ENCODE measurements at places on chromosomes 5 and 9.

DNA sequence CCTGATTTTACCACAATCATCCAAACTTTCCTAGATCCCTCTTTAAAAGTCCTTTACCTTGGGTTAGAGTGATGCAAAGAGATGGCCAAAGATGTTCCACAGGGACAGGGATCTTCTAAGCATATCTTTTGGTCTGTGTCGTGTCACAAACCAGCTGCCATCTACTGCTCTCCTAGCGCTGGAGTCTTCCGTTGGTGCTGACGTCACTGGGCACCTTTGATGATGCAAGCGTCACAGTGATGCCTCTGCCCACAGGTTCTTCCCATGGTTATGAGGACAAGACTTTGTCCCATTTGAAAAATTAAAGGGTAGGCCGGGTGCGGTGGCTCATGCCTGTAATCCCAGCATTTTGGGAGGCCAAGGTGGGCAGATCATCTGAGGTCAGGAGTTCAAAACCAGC is 1.7 kb upstream of the GLT6D1 start:
- ATAC-seq = no peak

DNA sequence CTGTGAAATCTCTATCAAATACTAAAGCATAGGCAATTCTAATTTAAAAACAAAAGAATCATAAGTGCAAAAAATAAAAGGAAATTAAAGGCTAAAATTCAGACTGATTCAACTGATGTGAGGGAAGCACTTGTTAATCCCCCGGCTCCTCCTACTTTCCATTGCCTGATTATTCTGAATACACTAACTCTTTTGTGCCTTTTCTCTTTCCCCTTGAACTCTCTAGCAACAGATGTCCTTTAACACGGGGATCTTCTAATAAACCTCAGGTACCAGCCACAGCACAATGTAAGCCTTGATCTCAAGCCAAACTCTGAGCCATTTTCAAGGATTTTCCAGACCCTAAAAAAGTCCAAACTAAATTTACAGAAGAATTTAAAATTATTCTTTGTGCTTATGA is 61.5 kb downstream of the KCNV2 start:
- no peak for ATAC-seq

GRCh38 chr5:123000731-123001130 is 35.8 kb downstream of the PPIC start:
- ATAC-seq = no peak

- peak; percentile 9 for ATAC-seq
These were observed 33.9 kb downstream of the SH3PXD2B start for GRCh38 chr5:172420235-172420939.

GRCh38 chr9:72891043-72891442 is 61.8 kb downstream of the ALDH1A1 start:
- no peak for ATAC-seq

DNA sequence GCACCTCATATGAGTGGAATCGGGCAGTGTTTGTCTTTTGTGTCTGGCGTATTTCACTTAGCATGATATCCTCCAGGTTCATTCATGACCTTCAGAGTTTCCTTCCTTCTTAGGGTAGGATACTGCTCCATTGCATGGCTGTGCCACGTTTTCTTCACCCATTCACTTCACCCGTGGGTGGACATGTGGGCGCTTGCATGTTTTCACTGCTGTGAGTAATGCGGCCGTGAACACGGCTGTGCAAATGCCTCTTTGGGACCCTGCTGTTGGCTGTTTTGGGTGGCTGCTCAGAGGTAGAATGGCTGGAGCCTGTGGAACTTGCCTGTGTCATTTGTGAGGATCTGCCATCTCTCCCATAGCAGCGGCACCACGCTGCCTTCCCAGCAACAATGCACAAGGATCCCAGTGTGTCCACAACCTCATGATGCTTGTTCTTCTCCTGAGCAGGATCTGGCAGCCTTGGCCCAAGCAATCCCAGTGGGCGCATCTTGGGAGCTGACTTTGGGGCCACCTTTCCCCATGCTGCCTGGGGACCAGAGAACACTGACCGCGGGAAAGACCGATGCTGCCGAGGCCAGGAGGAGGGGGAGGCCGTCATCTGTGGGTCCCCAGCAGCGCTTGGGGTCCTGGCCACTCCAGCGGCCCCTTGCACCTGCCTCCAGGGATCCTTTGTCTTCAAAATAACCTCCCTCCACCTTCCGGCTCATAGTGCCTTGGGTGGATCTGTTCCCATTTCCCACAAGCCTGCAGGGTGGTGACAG is 2.3 kb upstream of the SCGB3A1 start:
- no peak for ATAC-seq

DNA sequence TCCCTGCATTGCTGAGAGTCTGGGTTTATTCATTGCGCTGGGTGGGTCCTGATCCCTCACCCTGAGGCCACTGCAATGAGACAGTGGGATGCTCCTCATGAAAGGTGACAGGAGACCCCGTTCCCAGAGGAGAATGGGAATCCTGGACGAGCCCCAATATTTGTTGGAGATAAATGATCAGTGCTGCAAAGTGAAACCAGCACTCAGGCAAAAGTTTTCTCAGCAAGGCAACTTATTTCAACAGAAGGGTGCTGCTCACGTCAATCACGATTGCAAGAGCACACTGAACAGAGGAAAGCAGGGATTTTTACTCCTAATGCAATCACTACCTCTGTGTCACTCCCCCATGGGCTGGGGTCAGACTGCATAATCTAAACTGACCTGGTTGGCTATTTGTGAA is 110.2 kb upstream of the MAMDC2 start:
- no peak for ATAC-seq

GRCh38 chr5:157924931-157925729 is 66.2 kb upstream of the CLINT1 start:
- no peak for ATAC-seq

GRCh38 chr5:1789834-1790471 is 9.7 kb downstream of the MRPL36 start:
- peak; percentile 21 for ATAC-seq

DNA sequence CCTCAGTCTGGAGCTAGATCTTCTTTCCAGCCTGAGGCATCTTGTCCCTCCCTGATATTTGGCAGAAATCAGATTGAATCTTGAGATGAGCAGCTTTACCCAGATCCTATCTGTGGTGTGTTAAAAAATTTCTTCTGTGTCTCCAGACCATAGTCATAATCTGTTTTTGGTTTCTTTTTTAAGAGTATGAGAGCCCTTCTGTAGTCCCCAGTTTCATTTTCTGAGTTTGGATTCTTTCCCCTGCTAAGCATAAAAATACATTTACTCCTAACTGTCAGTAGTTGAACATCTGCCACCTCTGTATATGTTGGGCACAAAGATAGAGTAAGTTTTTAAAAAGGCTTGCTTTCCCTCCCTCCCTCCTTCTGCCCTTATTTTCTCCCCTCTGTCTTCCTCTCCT is 137.7 kb downstream of the CNTLN start:
- ATAC-seq = no peak

DNA sequence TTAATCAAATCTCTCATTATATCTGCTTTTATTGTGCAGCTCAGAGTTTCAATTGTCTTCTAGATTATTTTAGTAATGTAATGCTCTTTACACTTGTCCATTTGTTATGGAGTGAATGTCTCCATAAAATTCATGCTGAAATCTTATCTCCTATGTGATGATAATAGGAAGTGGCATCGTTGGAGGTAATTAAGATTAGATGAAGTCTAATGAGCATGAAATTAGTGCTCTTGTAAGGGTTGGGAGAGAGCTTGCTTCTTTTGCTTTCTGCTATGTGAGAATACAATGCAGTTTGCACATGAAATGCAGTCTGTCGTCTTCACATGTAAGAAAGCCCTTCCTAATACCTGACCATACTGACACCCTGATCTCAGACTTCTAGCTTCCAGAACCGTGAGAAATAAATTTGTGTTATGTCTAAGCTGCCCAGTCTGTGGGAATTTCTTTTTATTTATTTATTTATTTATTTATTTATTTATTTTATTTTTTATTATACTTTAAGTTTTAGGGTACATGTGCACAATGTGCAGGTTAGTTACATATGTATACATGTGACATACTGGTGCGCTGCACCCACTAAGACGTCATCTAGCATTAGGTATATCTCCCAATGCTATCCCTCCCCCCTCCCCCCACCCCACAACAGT is 1399.2 kb upstream of the CDH6 start:
- ATAC-seq = no peak

GRCh38 chr5:93251347-93251746 is 329.7 kb downstream of the NR2F1-AS1 start:
- no peak for ATAC-seq

- no peak for ATAC-seq
These were observed 58.6 kb downstream of the BARX1 start for GRCh38 chr9:93896496-93897033.

DNA sequence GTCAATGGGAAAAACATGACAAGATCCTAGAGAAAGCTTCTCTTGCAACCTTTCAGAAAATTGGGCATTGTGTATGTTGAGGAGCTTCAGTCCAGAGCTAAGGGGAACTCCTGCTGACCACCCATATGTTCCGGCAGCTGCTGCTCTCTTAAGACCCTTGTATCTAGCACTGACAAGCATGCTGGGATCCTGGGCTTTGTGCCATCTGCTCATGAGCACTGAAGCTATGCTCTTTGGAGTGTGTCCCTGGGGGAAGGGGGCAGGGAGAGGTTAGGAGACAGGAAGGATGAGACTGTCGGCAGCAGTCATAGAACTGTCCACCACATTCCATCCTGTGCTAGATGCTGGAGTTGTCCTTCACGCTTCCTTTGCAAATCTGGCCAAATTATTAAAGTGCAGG is 109.3 kb downstream of the JAKMIP2 start:
- ATAC-seq = no peak

GRCh38 chr5:73448463-73449136 is at the start of gene FOXD1:
TSS of gene FOXD1 (minus strand) at chr5:73448777. CDS start at chr5:73448362, 415 bp downstream.
- ATAC-seq = peak; percentile 83

DNA sequence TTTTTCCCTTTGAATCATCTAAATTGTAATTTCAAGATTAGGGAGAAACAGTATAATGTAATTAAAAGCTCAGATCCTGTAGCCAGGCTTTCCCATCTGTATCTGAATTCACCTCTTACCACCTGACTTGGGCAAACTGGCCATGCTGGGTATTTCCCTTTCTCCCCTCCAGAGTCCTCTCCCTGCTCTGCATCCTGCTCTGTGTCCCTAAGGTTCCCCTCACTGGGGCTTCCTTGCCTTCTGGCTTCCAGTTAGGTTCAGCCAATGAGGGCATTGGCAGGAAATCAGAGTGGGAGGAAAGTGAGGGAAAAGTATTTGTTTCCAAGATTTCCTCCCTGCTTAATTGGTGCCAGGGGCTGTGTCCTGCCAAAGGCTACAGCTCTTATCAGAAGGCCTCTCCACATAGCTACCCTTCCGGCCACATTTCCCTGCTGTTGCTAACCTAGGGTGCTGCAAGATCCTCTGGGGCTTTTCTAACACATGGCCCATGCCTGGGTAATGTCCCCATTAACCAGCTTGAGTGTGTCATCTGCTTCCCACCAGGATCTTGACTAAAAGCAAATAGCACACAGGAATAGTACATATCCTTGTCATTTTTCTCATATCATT is 51.0 kb upstream of the MPDZ start:
- ATAC-seq = no peak

DNA sequence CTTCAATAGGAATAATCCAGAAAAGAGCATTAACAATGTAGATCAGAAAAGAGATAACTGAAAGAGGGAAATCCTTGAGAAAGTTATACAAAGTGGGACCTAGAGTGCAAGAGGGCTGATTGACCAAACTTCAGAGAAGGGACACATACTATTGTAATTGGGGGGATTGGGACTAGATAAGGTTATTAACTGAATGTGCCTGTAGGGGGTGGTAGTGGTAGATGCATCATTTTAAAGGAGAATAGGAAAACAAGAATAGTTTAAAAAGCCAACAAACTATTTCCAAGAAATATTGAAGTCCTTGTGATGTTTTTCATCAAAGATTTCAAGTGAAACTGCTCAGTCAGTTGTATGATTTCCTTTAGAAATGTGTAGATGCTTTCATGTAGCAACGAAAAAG is 468.5 kb downstream of the TAF11L14 start:
- ATAC-seq = no peak

DNA sequence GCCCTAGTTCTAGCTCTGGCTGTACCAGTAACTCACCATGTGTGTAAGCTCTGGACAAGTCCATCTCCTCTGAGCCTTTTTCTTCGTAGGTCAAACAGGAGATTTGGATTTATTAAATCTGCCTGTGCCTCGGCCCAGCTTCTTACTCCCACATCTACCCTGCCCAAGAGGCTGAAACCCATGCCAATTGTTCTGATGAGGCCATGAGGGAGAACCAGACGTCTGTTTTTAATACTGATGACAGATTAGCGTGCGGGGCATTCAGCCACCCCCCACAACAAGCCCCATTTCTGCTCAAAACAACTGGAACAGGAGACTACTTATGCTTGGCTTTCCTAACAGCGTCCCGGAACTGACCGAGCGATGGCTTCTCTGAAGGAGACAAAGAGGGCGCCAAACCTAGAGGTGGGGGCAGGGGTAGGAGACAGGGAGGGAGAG is 81.2 kb upstream of the TRIM32 start:
- no peak for ATAC-seq

- no peak for ATAC-seq
These were observed 46.7 kb downstream of the ZNF354A start for GRCh38 chr5:178683783-178684182.

- no peak for ATAC-seq
These were observed 5.3 kb downstream of the LHX3 start for GRCh38 chr9:136199391-136200288.

DNA sequence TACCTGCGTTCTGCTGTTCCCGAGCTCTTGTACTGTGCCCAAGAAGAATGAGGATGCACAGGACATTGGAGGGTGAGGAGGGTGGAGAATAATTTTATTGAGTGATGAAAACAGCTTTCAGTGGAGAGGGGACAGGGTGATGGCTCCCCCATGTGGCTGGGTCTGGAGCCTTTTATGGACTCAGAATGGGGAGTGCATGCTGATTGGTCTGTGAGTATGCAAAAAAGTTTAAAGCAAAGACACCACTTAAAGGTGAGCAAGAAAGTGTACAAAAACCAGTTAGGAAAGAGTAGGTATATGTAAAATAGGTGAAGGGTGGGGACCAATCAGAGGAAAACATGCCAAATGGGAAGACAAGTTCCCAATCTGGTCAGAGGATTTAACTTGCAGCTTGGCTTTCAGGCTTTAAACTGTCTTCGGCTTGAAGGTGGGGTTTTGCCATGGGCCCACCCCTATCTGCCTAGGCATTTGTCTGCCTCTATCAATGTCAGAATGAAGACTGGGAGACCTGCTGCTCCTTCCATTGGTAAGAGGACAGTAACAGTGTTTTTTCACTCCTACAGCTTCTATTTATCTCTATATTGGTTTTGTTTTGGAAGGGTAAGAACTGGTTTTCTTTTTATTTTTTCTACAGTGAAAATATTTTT is 118.0 kb upstream of the RAI14 start:
- no peak for ATAC-seq

GRCh38 chr9:68825762-68826472 is 120.9 kb downstream of the PIP5K1B start:
- ATAC-seq = no peak

DNA sequence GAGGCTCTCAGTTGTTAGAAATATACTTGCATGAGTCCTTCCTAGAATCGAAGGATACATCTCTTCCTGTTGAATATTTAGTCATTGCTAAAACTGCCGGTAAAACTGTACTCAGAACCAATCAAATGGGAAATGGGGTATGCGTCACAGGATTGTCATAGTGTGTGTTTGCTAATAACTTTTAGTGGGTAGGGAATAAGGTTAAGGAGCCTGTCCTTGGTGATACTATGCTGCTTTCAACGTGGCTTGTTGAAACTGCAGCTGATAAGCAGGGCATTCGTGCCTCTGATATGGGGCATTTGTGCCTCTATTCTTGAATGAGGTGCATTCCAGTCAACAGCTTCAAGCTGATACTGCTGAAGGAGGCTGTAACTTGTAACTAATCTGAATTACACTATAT is 26.6 kb downstream of the HABP4 start:
- ATAC-seq = peak; percentile 78

Data from activated T-helper 17 cell treated with anti-CD3 and anti-CD28 coated beads, Interleukin-2, amount 50 U/mL, for 72 hours (primary cell).